Upper lobe of right lung (tissue), 1 donor: ENCODE measurements at places on chromosomes 1 and 21. TPM values are rescaled to one million over a fixed set of nuclear protein-coding genes. Genes with fewer than 3 reads are reported as not detected.
A peak's percentile ranks its signal among the peaks of the same experiment; 100 is the strongest.

- no peaks in the 10 kb centered on the region for H3K4me1 ChIP-seq
- no peaks in the 10 kb centered on the region for H3K36me3 ChIP-seq
- H3K27me3 ChIP-seq: no peaks in the 10 kb centered on the region
- H3K27ac ChIP-seq: no peak overlapping the region
- DNase-seq: no peak
Observed at GRCh38 chr1:39500862-39501389, 9.5 kb downstream of the BMP8A start.

DNA sequence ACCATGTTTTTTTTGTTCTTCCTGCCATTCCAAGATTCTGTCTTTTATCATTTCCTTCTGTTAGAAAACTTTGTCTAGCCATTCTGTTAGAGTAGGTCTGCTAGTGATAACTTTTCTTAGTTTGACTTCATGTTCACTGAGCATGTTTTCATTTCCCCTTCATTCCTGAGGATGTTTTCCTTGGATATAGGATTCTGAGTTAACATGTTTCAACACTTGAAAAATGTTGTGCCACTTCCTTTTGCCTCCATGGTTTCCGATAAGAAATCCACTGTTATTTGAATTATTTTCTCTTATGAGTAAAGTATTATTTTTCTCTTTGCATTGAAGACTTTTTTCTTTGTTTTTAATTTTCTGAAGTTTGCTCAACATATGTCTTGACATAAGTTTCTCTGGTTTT, 66.7 kb downstream of the ATP1A1 start:
- no peak for DNase-seq
- no peaks in the 10 kb centered on the region for H3K36me3 ChIP-seq
- no peaks in the 10 kb centered on the region for H3K27me3 ChIP-seq
- no peak overlapping the region for H3K27ac ChIP-seq

DNA sequence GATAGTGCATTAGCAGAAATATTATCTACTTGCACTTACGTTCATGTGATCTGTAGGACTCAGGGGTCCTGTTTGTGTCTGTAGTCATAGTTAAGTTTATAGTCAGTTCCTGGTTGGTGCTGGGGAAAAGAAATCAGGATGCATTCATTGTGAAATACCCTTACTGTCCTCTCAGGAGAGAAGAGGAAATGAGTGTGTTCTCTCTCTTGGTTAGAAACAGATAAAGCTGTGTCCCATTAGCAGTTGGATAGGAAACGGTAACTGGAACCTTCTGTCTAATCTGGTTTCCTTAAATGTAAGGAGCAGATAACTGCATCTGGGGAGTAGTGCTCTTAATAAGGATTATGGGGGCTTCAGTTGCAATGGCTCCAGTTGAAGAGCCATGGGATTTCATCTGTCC, 8.9 kb downstream of the SDCCAG8 start:
- peak overlapping the region; percentile 72 for H3K27ac ChIP-seq
- DNase-seq: no peak
- peaks cover 32% of the 10 kb centered on the region for H3K4me1 ChIP-seq
- no peaks in the 10 kb centered on the region for H3K27me3 ChIP-seq
- no peaks in the 10 kb centered on the region for H3K36me3 ChIP-seq

Gene KRTAP11-1
- not detected for total RNA-seq

Gene TNFRSF4
- 7.7 TPM for total RNA-seq
